ENCODE measurements at places on chromosomes 6 and 20.

- no peak for DNase-seq
Measured at GRCh38 chr20:32152421-32153155, 43.1 kb downstream of the TM9SF4 start.

GRCh38 chr6:42217157-42217518, 523 bp downstream of the MRPS10 start:
- DNase-seq = peak; percentile 66

- DNase-seq = no peak
Measured at GRCh38 chr6:33458676-33459075, 4.3 kb downstream of the ZBTB9 start.

DNA sequence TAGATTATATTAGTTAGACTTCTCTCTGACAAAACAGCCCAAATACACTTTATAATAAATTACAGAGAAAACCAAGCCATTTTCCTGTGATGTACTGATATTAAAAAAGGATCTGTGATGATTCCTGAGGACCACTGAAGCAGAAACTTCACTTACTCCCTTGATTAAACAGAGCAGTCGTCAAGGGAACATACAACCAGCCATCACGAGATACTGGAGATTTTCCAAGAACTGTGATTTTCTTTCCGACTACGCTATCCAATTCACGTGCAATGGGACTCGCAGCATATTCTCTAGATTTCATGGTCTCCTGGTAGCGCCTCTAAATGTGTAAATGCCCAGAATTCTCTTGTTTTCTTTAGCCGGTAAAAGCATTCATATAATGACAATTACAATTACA, 377.4 kb downstream of the PHF3 start:
- no peak for DNase-seq

DNA sequence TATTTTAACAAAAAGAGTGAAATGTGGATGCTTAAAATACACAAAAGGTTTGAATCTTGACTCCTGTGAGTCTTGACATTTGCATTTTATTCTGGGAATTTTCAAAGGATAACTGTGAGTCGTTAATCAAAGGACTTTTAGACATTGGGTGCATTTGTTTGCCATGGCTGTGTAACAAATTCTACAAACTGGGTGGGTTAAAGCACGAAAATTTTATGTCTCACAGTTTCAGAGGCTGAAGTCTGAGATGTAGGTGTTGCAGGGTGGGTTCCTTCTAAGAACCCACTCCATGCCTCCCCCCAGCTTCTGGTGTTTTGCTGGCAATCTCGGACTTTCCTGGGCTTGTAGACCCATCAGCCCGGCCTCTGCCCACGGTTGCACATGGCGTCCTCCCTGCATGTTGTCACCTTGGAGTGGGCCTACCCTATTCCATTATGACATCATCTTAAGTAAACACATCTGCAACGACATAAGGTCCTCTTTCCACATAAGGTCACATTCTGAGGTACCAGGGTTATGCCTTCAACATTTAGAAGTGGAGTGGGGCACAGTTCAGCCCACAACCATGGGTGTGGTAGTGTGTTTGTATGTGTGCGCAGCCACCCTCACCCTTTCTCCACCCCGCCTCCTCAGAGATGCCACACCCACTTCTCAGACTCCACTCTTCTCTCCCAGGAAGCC, 113.1 kb downstream of the FOXA2 start:
- no peak for DNase-seq

Measured in NCI-H1417 (cell line).